ENCODE measurements at places on chromosomes 12 and 14. TPM values are rescaled to one million over a fixed set of nuclear protein-coding genes. Genes with fewer than 3 reads are reported as not detected.

The PLEKHA5 gene
- 3.2 TPM for total RNA-seq

The RASSF8 gene
- total RNA-seq: 0.28 TPM

The ZNF84 gene
- 21.3 TPM for total RNA-seq

The FAM161B gene
- total RNA-seq: 0.57 TPM

The SCN8A gene
- 0.39 TPM for total RNA-seq

The NPFF gene
- not detected for total RNA-seq

The OR8S1 gene
- not detected for total RNA-seq

The CLEC4C gene
- total RNA-seq: not detected

The C12orf76 gene
- 24.8 TPM for total RNA-seq

The GRIP1 gene
- total RNA-seq: not detected

The DAO gene
- total RNA-seq: not detected

The NANOG gene
- not detected for total RNA-seq

The TAS2R10 gene
- total RNA-seq: not detected

The AVPR1A gene
- total RNA-seq: not detected

The TAC3 gene
- not detected for total RNA-seq

The PLXNC1 gene
- total RNA-seq: 7.2 TPM

The PIWIL1 gene
- total RNA-seq: not detected

The B4GALNT1 gene
- 10.8 TPM for total RNA-seq

The MYO1H gene
- not detected for total RNA-seq

The PAWR gene
- total RNA-seq: 4.1 TPM

The NFATC4 gene
- total RNA-seq: not detected

The TNS2 gene
- 2.1 TPM for total RNA-seq

The LRIG3 gene
- total RNA-seq: 0.21 TPM

The IFI27 gene
- 5.2 TPM for total RNA-seq

The FIGNL2 gene
- 0.30 TPM for total RNA-seq

The JPH4 gene
- total RNA-seq: 0.09 TPM
